Calu3 (cell line): ENCODE measurements at places on chromosomes 1 and 21. TPM values are rescaled to one million over a fixed set of nuclear protein-coding genes. Genes with fewer than 3 reads are reported as not detected.
A peak's percentile ranks its signal among the peaks of the same experiment; 100 is the strongest.

DNA sequence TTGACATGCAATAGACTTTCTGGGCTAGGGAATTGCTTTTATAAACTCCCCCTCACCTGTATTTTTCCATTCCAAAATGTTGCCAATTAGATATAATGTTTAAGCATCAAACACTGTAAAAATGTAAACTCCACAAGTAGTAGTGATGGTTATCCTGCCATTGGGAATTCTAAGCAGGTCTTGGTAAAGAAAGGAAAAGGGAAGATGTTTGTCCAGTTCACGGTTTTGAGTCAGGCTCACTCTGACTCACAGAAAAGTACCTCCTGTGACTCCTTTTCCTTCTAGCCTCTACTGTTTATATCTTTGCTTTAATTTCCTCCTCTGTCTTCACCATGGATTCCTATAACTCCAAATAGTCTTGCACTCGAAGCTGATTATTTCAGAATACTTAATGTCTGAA, 19.0 kb upstream of the PTPN14 start:
- no peak for DNase-seq

GRCh38 chr1:174988539-174988938, 11.2 kb upstream of the CACYBP start:
- DNase-seq: no peak

DNA sequence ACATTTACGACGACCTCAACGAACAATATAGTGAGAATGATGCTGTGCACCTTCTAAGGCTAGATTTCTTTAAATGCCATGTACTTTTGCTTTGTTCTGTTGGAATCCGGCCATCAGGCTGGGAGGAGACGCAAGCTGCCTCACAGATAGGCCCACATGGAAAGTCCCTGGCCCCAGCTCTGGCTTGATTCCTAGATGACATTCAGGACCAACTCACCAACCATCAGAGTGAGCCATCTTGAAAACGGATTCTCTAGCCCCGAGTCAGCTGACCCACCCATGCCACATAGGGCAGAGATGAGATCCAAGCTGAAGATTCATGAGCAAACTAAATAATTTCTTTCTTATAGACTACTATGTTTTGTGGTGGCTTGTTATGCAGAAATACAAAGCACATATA, 164.4 kb downstream of the ZNF281 start:
- DNase-seq: no peak

- DNase-seq: no peak
Measured at GRCh38 chr1:209427277-209427676, 156.2 kb upstream of the CAMK1G start.

Gene MAP3K21
- total RNA-seq: 22.5 and 33.6 TPM in 2 replicates

- no peak for DNase-seq
Measured at GRCh38 chr1:235998812-235999211, 66.1 kb downstream of the NID1 start.

- no peak for DNase-seq
Measured at GRCh38 chr1:223659711-223660110, 5.8 kb downstream of the CAPN8 start.

GRCh38 chr1:170727963-170728362, 64.0 kb downstream of the PRRX1 start:
- no peak for DNase-seq

Gene EXOSC10
- total RNA-seq: 50.8 and 56.4 TPM in 2 replicates

DNA sequence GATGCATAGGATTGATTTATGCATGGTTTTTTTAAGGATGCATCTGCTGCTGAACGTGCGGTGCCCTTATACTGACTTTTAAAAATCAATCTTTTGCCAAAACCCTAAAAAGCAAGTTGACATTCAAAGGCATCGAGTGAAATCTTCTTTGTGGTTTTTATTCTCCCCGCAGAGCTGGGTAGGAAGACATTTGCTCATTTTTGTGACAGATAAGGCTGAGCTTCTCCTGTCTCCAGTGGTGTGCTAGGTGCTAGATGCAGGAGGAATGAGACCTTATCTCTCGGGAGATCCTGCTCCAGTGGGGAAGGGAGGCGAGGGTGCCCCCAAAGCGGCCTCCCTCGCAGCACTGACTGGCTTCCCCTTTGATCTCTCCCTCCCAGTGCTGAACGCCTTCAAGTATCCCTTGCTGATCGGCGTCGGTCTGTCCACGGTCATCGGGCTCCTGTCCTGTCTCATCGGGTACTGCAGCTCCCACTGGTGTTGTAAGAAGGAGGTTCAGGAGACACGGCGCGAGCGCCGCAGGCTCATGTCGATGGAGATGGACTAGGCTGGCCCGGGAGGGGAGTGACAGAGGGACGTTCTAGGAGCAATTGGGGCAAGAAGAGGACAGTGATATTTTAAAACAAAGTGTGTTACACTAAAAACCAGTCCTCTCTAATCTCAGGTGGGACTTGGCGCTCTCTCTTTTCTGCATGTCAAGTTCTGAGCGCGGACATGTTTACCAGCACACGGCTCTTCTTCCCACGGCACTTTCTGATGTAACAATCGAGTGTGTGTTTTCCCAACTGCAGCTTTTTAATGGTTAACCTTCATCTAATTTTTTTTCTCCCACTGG, 14.9 kb upstream of the CD101 start:
- DNase-seq: no peak

GRCh38 chr1:172452536-172453152, 8.8 kb upstream of the PIGC start:
- DNase-seq: no peak

- DNase-seq: no peak
Measured at GRCh38 chr1:77395051-77395450, 113.2 kb downstream of the AK5 start.

DNA sequence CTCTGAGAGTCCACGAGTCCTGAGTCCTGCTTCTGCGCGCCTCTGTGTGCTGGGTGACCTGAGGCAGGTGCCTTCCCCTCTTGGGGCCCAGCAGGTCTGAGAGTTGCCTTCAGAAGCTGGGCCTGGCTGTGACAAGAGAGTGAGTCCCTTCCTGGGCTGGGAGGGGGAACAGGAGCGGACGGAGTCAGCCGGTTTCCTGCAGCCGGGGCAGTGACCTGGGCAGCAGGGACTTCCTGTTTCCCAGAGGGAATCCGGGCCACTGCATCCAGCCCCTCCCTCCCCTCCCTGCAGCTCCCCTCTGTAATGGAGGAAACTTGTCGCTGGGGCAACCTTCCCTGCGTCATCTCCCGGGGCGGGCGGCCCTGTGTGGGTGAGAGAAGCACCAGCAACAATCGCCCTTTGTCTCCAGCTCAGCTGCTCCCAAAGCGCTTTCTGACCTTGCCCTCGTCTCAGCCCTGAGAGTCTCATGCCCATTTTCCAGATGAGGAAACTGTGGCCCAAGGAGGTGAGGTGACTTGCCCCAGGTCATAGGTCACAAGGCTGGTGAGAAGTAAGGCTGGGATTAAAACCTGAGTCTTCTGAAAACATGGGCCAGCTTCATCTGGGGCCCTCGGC, 61.1 kb downstream of the SDC3 start:
- peak; percentile 92 for DNase-seq

GRCh38 chr1:228664399-228664914, 70.8 kb upstream of the RHOU start:
- DNase-seq: peak; percentile 88

DNA sequence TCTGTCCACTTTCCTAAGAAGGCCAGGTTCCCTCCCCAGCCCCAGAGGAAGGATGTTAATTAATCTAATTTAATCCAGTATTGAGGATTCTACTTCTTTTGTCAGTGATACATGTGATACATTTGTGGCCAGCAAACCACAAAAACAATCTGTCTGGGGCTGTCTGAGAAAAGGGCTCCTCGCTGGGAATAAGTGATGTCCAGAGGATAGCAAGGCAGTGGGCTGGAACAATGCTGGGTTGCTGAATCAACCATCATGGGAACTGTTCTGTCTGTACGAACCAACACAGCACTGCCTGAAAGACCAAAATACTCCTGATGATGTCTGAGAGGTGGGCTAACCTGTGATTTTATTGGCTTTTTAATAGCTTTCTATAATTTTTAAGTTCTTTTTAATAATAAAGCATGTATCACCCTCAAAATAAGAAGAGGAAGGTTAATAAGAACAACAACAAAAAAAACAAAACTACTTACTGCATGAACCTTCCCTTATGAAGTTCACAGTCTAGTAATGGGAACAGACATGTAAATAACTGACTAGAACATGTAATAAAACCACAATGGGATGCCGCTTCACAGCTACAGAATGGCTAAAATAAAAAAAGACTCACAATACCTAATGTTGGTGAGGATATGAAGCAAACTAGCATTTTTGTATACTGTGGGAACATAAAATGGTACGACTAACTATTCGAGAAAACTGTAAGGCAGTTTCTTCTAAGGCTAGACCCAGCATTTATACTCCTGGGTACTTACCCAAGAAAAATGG, 11.4 kb upstream of the ADAR start:
- DNase-seq: no peak

DNA sequence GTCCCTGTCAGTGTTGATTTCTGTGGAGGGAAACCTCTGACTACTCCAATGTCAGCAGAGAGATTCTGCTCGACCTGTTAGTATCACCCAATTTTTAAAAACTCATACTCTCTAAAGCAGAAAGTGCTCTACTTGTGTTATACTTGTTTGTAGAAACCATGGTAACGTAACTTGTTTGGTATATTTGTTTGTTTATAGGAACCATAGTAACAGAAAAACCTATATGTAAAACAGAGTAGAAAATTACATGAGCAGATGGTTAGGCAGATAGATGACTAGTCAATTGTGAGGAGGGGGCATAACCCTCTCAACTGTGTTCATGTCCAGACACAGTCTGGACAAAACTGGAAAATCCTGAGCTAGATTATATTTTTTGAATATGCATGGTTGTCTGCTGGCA, 6.7 kb downstream of the TRIM45 start:
- DNase-seq: no peak

DNA sequence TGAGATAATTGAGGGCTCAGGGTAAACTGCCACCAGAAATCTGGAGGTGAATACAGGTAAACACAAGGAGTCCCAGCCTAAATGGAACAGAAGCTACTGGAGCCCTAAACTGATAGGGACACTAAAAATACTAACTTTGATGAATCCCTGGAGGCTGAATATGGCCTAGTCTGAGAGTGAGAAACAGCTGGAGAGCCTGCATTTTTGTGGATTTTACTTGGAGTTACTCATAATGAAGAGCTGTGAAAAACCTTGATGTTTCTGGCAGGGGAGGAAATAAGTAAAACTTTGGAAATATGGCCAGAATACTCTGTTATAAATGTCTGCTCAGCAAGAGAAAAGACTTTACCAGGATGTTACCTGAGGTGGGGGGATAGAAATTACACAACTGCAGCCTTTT, 164.4 kb downstream of the LIPI start:
- no peak for DNase-seq

Gene MARK1
- 1.8 and 3.0 TPM in 2 replicates for total RNA-seq

Gene OR10Z1
- total RNA-seq: not detected in 2 replicates

Gene DLGAP3
- 1.0 and 1.1 TPM in 2 replicates for total RNA-seq

DNA sequence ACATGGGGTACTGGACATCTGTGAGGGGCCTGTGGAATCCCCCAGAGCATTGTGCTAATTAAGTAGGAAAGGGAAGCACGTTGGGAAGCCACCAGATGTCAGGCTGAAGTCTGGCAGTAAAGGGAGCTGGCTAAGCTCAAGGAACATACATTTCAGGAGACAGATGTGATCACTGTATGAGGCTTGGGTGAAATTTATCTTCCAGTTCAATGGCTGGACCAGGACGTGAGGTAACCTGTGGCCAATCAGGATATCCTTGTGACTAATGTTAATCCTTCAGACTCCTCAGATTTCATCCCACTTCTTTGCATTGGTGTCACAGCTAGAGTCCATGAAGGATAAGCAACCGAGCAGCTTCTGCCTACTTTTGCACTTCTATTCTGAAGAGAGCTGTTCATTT, 110.2 kb upstream of the APP start:
- DNase-seq: no peak

Gene CRNN
- not detected in 2 replicates for total RNA-seq

Gene IL20
- not detected in 2 replicates for total RNA-seq

DNA sequence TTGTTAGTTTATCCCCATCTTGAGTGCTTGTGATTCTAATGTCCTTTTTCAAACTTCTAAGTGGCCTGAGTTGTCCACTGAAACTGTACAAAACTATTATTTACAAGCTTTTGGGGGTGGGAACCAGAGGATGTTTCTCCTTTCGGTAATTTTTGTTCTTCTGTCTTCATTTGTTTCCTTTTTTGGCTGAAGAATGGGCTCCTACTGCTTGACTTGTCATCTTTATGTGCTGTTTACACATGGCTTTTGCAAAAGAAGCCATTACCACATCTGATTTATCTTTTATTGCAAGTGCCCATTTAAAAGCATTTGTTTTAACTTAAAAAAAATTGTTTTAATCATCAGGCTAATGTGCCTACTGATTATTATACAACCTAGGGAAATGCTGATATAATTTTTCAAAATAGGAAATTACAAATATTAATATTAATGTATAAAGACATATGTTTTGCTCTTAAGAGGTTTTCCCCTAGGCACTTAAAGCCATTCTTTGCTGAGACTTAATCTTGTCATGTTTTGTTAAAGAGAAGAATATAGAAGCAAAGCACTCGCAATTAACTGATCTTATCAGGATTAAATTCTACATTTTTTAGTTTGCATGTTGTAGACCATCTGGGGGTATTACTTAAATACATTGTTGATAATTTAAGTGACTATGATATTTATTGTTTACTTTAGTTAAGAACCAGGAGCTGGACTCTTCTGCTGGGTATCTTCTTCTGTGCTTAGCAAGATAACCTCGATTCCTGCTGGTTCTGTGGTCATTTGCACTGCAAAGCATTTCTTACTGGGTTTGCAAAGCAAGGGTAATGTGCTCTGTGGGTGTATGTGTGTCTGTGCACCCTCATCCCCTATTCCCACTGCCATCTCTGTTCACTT, 40.1 kb downstream of the TMEM200B start:
- DNase-seq: no peak

GRCh38 chr1:50038237-50038809, 14.6 kb upstream of the AGBL4 start:
- DNase-seq: no peak

- DNase-seq: peak; percentile 74
Measured at GRCh38 chr1:8197493-8198282, 120.2 kb upstream of the SLC45A1 start.

DNA sequence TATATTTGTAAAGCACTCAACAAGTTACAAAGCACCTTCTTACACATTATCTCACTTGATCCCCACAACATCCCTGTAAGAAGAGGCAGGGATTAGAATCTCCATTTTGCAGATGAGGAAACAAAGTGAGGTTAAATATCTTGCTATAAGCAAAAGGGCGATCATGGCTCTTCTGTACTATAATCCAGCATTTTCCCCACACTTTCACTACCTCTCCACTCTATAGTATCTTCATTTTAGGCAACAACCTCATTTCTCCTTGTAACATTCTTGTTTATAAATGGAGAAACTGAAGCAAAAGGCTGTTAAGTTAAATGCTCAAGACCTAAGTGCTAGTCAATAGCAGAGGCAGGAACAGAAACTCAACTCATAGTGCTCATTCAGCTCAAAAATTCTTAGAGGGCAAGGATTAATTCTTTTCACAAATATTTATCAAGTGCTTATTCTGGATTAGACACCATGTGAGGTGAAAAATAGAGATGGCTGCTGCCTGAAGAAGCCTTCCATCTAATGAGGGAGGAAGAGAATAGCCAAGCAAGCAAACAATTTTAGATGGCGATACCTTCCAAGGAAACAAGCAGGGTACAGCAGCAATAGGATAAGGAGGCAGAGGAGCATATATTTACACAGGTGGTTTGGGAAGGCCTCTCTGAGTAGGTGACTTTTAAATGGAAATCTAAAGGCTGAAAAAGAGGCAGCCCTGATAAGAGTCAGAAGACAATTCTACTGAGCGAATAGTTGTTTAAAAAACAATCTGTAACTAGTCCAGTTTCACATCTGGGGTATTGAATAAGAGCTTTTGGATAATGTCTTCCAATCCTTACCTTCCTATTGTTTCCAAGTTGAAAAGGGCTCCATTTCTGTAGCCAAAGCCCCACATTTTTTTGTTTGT, 3.5 kb downstream of the ERRFI1 start:
- DNase-seq: no peak

- DNase-seq: no peak
Measured at GRCh38 chr1:111192658-111193519, 7.6 kb downstream of the DENND2D start.
